Mammary epithelial cell (primary cell): ENCODE measurements at places on chromosomes 2 and 18. TPM values are rescaled to one million over a fixed set of nuclear protein-coding genes. Genes with fewer than 3 reads are reported as not detected.

The RPRM gene
- not detected in 2 replicates for total RNA-seq

The SPP2 gene
- not detected in 2 replicates for total RNA-seq

The FIGN gene
- 2.5 TPM for total RNA-seq

The IL1R2 gene
- total RNA-seq: 0.50 TPM

The SLC5A7 gene
- total RNA-seq: not detected

The ANKRD44 gene
- total RNA-seq: 1.7 and 4.0 TPM in 2 replicates
